OCI-LY7 (cell line): ENCODE measurements at places on chromosomes 11 and 22. TPM values are rescaled to one million over a fixed set of nuclear protein-coding genes. Genes with fewer than 3 reads are reported as not detected.

RAB36 gene
- total RNA-seq: 2.5 and 3.0 TPM in 2 replicates

RFPL1 gene
- not detected in 2 replicates for total RNA-seq

ANO1 gene
- not detected in 2 replicates for total RNA-seq

CECR2 gene
- 0.53 and 0.63 TPM in 2 replicates for total RNA-seq

NUP98 gene
- 112 and 115 TPM in 2 replicates for total RNA-seq

ADAMTS8 gene
- not detected in 2 replicates for total RNA-seq

GPR83 gene
- 0.10 TPM in 1 of 2 replicates, not detected in the other for total RNA-seq

TEAD1 gene
- 3.6 and 5.6 TPM in 2 replicates for total RNA-seq

- DNase-seq: no peak
Measured at GRCh38 chr11:20561915-20562314, 37.5 kb upstream of the SLC6A5 start.

DNA sequence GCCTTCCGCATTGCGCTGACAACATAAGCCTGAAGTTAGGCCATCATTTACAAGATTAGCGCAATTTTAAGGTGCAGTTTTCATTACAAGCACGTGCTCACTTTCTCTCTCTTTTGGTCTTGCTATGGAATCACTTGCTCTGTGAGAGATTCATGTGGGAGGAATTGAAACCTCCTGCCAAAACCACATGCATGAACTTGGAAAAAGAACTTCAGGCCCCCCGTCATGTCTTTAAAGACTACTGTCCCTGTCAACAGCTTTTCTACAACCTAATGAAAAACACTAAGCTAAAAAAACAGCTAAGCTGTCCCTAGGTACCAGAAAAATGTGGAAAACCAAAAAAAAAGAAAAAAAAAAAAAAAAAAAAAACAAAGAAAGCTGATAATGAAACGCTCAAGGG lies 1707.6 kb upstream of the RAG2 start:
- no peak for DNase-seq

- no peak for DNase-seq
Measured at GRCh38 chr11:44307340-44308099, 2.4 kb downstream of the ALX4 start.

- DNase-seq: no peak
Measured at GRCh38 chr11:43942662-43943371, 380 bp downstream of the C11orf96 start.

- DNase-seq: no peak
Measured at GRCh38 chr11:119757378-119757777, 28.4 kb upstream of the NECTIN1 start.

GRCh38 chr11:5581014-5581413 lies 337 bp downstream of the OR52B6 start:
- DNase-seq: no peak

- DNase-seq: no peak
Measured at GRCh38 chr11:111983187-111983986, 41.8 kb upstream of the DLAT start.

GRCh38 chr22:35219012-35219411 lies 38.3 kb upstream of the HMGXB4 start:
- DNase-seq: no peak

DNA sequence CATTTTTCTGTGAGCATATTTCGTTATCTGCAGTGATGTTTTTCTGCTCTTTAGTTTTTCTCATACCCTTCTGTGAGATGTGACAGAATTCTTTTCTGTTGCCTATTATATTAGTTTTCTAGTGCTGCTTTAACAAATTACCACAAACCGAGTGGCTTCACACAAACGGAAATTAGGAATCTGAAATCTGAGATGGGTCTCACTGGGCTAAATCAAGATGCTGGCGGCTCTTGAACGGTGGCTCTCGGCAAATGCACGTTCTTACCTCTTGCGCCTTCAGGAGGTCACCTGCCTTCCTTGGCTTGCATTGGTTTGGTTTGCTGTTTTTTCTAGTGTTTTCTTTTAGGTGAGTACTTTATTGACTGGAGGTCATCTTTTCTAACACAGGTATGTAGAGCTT lies 13.0 kb downstream of the ZBED4 start:
- no peak for DNase-seq

DNA sequence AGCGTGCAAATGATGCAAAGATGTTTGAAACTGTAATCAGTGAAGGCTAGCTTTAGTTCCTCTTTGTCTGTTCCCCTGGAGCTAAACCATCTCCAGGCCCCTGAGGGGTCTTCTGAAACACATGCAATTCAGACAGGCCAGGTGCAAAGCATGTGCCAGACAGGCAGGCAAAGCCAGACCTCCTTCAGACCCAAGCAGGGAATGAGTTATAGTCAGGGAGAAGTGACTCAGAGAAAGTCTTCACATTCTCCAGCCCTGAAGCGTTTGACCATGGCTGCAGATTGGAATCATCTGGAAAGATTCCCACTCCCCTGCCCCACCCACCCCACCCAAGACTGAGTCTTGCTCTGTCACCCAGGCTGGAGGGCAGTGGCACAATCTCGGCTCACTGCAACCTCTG lies 187.0 kb upstream of the ISX start:
- no peak for DNase-seq

DNA sequence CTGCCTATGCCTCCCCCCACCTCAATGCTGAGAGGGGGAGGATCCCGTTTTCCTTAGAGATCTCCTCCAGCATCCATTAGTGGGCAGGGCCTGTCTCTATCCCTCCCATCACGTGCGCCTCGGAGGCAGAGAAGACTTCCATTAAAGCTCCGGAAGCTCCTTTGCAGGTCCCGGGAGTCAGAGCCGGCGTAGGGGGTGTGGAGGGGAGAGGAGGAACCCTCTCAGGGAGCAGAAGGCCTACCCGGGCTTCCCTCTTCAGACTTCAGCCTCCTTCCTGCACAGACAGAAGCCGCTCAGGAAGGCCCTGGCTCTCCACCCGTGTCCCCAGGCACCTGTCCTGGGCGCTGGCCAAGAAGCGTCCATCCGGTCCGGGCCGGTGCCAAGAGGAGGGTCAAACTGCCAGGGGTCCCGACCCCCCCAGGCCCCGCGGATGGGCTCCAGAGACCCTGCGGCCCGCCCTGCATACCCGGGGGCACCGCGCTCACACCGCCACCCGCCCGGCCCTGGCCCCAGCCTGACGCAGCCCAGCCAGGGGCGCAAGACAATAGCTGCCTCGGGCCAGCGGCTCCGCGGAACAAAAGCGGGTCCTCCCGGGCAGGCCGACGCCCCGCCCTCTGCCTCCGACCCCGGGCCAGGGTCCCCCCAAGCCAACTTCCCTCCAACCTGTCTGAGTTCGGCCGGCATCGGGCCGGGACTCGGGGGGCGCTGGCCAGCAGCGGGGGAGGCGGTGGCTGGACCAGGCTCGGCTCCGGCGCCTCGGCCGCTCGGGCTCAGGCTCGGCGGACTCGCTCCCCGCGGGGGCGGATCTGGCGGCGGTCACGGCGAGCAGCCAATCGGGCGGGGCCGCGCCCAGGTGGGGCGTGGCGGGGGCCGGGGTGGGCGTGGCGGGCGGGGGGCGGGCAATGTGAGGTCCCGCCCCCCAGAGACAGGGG lies 29.9 kb downstream of the ARVCF start:
- DNase-seq: peak; percentile 79

DNA sequence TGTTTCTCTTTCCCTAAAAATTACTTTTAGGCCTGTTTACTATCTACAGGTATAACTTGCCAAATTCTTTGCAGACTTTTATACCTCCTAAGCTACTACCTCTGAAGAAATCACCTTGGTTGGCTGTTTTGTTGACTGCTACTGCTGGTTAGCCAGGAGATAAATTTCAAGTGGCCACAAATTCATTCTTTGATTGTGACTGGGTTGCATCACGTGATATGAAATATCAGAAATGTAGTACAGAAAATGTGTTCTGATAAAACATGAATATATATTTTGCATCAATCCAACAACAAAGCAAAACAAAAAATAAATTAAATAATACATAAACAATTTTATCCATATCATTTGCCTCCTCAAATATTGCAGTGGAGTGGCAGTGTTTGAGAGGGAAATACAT lies 291.1 kb downstream of the CNTN5 start:
- DNase-seq: no peak

DNA sequence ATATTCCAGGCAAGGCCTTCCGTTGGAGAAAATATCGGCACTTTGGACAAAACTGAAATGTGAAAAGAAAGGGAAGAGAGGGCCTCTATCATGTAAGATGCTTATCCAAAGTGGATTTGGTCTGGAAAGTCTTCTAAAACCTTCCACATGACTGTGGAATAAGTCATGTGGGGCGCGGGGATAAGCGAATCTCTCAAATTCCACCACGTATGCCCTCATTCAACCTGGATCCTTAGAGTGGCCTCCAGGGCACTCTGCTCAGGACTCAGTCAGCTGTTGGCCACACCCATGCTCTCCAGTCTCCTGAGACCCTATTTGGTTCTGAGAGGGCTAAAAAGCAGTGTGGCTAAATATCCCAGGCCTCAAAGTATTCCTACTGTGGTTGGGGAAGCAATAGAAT lies 2.0 kb upstream of the TIMP3 start:
- DNase-seq: no peak

DNA sequence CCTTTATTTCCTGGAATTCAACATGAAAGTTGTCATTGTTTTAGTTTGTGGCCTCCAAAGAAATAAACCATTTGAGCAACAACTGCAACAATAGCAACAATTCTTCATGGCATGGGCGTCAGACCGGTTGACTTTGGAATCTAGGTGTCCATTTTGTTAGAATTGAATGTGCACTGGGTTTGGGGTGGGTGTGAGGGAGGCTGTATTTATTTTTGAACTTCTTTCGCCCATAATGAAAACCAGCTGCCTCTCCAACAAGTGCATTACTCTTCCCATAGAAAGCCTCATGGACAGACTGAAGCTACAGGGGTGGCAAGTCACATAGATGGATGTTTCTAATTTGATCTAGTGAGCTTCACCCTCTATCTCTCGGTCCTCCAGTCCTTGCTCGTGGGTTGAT lies 85.4 kb downstream of the ADAMTS15 start:
- DNase-seq: no peak

- no peak for DNase-seq
Measured at GRCh38 chr22:44051358-44051757, 27.3 kb downstream of the PARVB start.

DNA sequence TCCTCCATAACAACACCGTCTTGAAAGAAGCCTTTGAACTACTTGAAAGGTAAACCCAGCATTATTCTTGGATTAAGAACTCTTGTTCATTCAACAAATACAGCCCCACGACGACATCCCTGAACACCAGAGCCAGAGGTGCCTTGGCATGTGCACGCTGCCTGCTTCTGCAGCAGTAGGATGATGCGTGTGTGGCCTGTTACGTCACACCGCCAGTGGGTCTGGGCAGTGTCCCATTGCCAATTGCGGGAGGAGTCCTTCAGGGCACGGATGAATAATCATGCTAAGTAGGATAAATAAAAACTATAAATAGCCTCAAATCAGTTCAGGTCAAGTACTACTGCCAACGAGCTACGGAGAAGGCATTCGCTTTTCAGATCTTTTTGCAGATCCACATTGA lies 380.5 kb downstream of the SHANK2 start:
- no peak for DNase-seq

DNA sequence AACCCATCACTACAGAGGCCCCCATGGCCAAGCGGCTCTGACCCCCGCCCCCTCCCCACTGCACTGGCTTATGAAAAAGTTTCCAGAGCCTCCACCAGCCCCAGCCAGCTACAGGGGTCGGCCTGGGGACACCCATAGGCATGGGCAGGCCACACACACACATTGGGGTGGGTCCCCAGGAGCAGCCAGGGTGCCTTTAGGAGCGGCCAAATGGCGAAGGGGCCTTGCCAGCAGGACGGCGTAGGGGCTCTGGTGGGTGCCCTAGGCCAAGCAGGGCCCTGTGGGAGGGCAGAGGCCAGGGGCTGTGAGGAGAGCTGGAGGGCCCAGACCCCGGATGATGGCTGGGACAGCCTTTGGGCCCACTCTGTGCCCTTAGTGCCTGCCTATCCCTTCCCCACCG lies 10.1 kb downstream of the TSSC4 start:
- DNase-seq: no peak

GRCh38 chr11:64891215-64891848 lies 12.9 kb upstream of the EHD1 start:
- DNase-seq: no peak

DNA sequence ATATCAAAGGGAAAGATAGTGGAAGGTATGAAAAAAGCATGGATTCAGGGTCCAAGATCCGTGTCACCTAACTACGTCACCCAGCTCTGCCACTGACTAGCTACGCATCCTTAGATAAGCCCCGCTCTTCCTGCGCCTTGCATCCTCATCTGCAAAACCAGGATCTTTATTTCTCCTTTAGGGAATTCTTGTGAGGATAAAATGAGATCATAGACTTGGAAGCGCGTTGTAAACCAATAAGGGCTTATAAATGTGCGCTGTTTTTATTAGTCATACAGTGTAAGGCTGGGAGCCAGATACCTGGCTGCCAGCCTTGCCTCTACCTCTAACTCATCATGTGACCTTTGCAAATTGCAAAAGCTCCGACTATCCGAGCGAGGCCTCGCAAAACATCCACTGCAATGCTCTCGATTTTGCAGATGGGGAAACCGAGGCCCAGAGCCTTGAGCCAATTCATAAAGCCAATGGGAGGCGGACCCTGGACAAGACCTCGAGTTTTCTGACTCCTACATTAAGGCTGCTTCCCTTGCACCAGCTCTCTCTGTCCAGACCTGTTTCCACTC lies 753 bp downstream of the PRPF19 start:
- DNase-seq: peak; percentile 29

- no peak for DNase-seq
Measured at GRCh38 chr11:134755535-134755934, 343.5 kb upstream of the B3GAT1 start.

GRCh38 chr11:82906236-82906635 lies 4.7 kb downstream of the DDIAS start:
- DNase-seq: peak; percentile 79

DNA sequence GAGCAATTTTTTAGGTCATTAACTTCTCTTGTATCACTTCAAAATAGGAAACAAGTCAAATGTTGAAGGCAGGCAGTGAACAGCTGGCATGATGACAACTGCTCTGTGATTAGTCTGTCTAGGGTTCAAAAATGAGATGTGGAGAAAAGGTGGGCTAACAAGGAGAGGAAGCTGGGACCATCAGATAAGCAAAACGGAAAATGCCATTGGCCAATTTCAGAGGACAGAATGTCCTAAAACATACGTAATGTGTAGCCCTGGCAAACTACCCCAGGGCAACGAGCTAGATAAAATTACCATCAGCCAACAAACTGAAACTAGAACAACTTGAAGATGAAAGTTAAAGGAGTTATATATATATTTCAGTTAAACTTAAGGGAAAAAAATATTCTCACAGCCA lies 93.2 kb downstream of the RELT start:
- no peak for DNase-seq

DNA sequence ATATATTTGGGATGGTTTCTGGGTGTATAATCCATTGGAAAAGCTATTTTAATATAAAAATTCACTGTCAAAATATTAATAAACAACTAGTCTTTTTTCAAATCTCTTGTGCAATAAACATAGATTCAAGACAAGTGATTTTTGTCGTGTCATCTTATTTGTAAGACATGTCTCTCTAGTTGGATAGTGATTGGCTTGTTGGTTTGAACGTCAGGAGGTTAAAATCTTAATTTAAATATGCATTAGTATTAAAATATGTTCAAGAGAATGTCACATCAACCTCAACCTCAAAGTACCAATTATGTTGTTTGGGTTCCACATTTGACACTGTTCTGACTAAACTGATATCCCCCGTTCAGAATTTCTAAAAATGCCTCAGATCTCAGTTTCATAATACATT lies 287.6 kb downstream of the CASP12 start:
- no peak for DNase-seq
